ENCODE measurements at places on chromosomes 16 and 17. TPM values are rescaled to one million over a fixed set of nuclear protein-coding genes. Genes with fewer than 3 reads are reported as not detected.

The KRT36 gene
- not detected for total RNA-seq

The SLC6A2 gene
- total RNA-seq: 0.14 TPM

The SNX20 gene
- not detected for total RNA-seq

The DNAAF8 gene
- 1.2 TPM for total RNA-seq

The MYH8 gene
- total RNA-seq: not detected

The DCUN1D3 gene
- 8.5 TPM for total RNA-seq

The FGF11 gene
- 1.0 TPM for total RNA-seq

The TRIM72 gene
- 0.01 TPM for total RNA-seq

The STH gene
- total RNA-seq: not detected

The MYOCD gene
- total RNA-seq: 0.71 TPM

The ZKSCAN2 gene
- total RNA-seq: 2.4 TPM

The C17orf113 gene
- total RNA-seq: 0.70 TPM

The VAT1L gene
- not detected for total RNA-seq

The MYH13 gene
- not detected for total RNA-seq

The TBC1D3D gene
- total RNA-seq: not detected

The CDRT15 gene
- total RNA-seq: not detected

The ASPA gene
- total RNA-seq: not detected

The SRSF1 gene
- 214 TPM for total RNA-seq

The GLIS2 gene
- total RNA-seq: 26.6 TPM

The CLEC18A gene
- 0.13 TPM for total RNA-seq

The NEUROD2 gene
- not detected for total RNA-seq

The APRT gene
- 405 TPM for total RNA-seq

The FOXN1 gene
- 0.05 TPM for total RNA-seq

The C1QTNF8 gene
- total RNA-seq: not detected

The ZNF423 gene
- total RNA-seq: 0.08 TPM

The GP1BA gene
- total RNA-seq: not detected

The TERB1 gene
- total RNA-seq: not detected

All from A549 treated with Hydrocortisone at 1 μM for 4 hours (cell line).